ENCODE measurements at places on chromosomes 7 and 10. TPM values are rescaled to one million over a fixed set of nuclear protein-coding genes. Genes with fewer than 3 reads are reported as not detected.

Gene SPDYE11
- total RNA-seq: not detected

Gene FGFR2
- 0.19 TPM for total RNA-seq

Gene PHTF2
- total RNA-seq: 14.2 TPM

Gene CLRN3
- total RNA-seq: not detected

Gene TUBB8
- 0.05 TPM for total RNA-seq

Gene CALCR
- total RNA-seq: not detected

Gene MSMB
- total RNA-seq: not detected

Gene STEAP2
- total RNA-seq: 3.9 TPM

Gene PPP1R17
- total RNA-seq: not detected

Gene PRSS37
- not detected for total RNA-seq

Gene ABHD11
- total RNA-seq: 25.9 TPM

Gene THNSL1
- 3.5 TPM for total RNA-seq

Gene OPALIN
- not detected for total RNA-seq

Gene ELAPOR2
- 0.06 TPM for total RNA-seq

Gene ASB4
- total RNA-seq: 0.15 TPM

Gene BTBD16
- 0.66 TPM for total RNA-seq

Gene WIPF3
- total RNA-seq: 0.48 TPM

Gene PNLIPRP3
- total RNA-seq: 0.03 TPM

Gene BMPR1A
- total RNA-seq: 22.0 TPM

Gene OR2A14
- not detected for total RNA-seq

Gene SEMA3C
- 78.3 TPM for total RNA-seq

Gene CFAP43
- 0.15 TPM for total RNA-seq

Gene ICA1
- 1.1 TPM for total RNA-seq

Gene HOXA10
- total RNA-seq: 6.9 TPM

Gene NUDT13
- total RNA-seq: 2.6 TPM

Gene NKX1-2
- 0.05 TPM for total RNA-seq

Gene CLDN12
- total RNA-seq: 38.0 TPM

Gene LLCFC1
- not detected for total RNA-seq

Gene SUN3
- not detected for total RNA-seq

Gene MACROH2A2
- 23.6 TPM for total RNA-seq

Gene SPDYE16
- total RNA-seq: 0.10 TPM

Gene CYP3A4
- total RNA-seq: 0.10 TPM

Gene ZMYND11
- 35.0 TPM for total RNA-seq

Gene RAB19
- not detected for total RNA-seq

Gene ZNF485
- total RNA-seq: 1.5 TPM

Gene PARP12
- 21.0 TPM for total RNA-seq

Gene ODAD2
- total RNA-seq: 0.17 TPM

Gene HKDC1
- total RNA-seq: 8.9 TPM

Data from A549 treated with AZD2906 at 1 μM for 4 hours (cell line).